ENCODE measurements at places on chromosomes 7 and 10. TPM values are rescaled to one million over a fixed set of nuclear protein-coding genes. Genes with fewer than 3 reads are reported as not detected.

Gene CYP3A4
- not detected for total RNA-seq

Gene ZNF467
- total RNA-seq, result 0.33 TPM

Gene GDI2
- 218 TPM for total RNA-seq

Gene NPFFR1
- not detected for total RNA-seq

Gene BZW2
- 33.4 TPM for total RNA-seq

Gene LOXL4
- not detected for total RNA-seq

Gene MACC1
- total RNA-seq, result 0.18 TPM

Gene INHBA
- not detected for total RNA-seq

Gene TMEM236
- 0.08 TPM for total RNA-seq
